ENCODE measurements at places on chromosomes 12 and 14. TPM values are rescaled to one million over a fixed set of nuclear protein-coding genes. Genes with fewer than 3 reads are reported as not detected.

AICDA gene
- total RNA-seq = not detected

PAX9 gene
- total RNA-seq = 0.05 TPM

MANSC1 gene
- 0.65 TPM for total RNA-seq

TSPAN8 gene
- total RNA-seq = not detected

ESRRB gene
- total RNA-seq = not detected

ZBTB25 gene
- total RNA-seq = 7.5 TPM
